ENCODE measurements at places on chromosomes 4 and X.

DNA sequence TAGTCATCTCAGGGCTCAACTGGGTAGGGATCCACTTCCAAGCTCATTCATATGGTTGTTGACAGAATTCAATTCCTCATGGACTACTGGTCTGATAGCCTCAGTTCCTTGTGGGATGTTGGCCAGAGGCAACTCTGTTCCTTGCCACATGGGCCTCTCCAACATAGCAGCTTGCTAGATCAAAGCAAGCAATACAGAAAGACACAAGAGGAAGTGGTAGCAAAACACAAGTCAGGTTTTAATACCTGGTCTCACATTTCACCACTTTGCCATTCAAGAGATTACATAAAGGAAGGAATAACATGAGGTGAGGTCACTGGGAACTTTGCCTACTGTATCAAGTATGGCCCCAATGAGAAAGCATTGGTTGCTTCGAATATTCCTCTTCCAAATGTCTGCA, 79.2 kb downstream of the PRSS12 start:
- DNase-seq = no peak

GRCh38 chr4:187364401-187364800, 631.2 kb upstream of the ZFP42 start:
- no peak for DNase-seq

GRCh38 chr4:73870260-73870659, 1.1 kb downstream of the CXCL1 start:
- DNase-seq = no peak

GRCh38 chrX:149648932-149649331, 17.3 kb upstream of the TMEM185A start:
- no peak for DNase-seq

- no peak for DNase-seq
Measured at GRCh38 chrX:54807524-54808108, at the start of gene MAGED2. MAGED2 (plus strand) TSS chrX:54807745; CDS start chrX:54809332, 1,587 bp downstream.

GRCh38 chrX:8971116-8971515, 62.8 kb downstream of the FAM9B start:
- DNase-seq = no peak

DNA sequence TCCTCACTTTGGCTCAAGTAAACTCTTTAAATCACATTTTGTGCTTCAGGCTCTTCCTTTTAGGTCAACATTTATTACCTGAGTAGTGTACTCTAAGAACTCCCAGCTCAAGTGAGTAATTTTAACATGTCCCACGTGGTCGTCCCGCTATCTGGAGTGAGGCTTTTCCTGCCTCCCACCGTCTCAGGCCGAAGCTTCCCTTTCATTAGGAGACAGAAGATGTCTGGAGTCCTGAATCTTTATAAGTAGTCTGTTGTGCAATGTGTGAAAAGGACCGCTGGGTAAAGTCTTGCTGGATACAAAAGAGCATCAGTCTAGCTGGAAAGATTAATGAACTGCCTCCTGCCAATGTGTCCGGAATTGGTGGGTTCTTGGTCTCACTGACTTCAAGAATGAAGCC, 117.7 kb upstream of the NEIL3 start:
- no peak for DNase-seq

DNA sequence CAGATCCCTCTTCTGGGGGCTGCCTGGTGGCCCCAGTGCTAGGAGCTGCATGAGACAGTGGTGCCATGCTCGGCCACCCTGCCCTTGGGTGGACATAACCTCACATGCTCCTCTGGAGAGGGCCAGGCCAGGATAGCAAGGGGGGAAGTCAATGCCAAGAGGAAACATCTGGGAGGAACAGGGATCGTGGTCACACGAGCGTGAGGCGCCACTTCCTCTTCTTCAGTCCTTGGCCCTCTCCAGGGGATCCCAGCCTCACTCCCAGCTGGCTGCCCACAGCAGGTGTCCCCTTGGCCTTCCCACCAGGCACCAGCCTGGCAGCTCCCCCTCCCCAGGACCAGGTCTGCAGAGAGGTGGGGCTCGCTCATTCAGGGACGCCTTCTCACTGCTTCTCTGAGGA, 28.6 kb downstream of the TBC1D14 start:
- no peak for DNase-seq

DNA sequence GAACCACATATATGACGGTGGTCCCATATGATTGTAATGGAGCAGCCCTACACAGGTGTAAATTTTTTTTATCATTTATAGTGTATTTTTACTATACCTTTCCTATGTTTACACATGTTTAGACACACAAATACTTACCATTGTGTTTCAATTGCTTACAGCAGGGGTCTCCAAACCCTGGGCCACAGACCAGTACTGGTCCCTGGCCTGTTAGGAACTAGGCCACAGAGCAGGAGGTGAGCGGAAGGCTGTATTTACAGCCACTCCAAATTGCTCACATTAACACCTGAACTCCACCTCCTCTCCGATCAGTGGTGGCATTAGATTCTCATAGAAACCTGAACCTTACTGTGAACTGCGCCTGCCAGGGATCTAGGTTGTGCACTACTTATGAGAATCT, 201.8 kb upstream of the NDST4 start:
- DNase-seq = no peak

DNA sequence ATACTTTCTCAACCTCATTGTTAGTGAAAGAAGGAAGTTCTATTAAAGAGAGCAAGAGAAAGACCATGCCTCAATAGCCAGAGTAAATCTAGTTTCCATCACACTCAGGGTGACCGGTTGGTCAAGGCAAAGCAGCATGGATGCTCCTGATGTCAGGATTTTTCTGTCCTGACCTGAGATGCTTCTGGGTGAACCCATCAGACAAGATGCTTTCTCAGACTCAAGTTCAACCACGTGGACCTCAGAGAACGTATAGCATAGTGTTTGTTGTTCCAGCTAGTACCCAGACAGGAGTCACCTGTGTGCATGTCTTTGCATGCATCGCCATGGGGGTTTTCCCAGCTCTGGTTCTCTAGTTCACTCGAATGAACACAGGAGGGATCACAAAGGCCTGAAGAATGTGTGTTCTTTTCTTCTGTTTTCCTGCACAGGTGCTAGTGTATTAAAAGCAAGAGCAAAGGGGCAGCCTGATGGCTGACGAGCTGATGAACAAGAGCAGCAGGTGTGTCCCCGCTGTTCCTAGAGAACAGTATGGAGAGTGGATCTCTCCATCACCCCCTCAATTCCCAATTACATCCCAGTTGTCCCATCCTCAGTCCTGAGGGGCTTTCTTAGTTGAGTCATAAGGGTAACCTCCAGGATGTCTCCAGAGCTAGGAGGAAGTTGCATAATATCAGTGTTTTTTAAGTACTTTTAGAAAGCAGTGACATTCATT, 110.5 kb upstream of the ENPP6 start:
- no peak for DNase-seq

DNA sequence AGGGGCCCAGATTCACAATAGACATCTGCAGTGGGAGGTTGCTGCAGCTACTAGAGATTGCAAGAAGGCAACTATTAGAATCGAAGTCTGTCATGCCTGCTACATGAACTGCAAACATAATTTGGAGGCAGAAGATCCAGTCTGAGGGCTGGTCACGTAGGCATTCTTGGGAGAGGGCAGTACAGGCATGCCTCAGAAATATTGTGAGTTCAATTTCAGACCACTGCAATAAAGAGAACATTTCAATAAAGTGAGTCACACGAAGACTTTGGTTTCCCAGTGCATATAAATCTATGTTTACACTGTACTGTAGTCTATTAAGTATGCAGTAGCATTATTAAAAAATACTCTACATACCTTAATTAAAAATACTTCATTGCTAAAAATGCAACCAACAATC, 585.8 kb upstream of the FAT1 start:
- DNase-seq = no peak

DNA sequence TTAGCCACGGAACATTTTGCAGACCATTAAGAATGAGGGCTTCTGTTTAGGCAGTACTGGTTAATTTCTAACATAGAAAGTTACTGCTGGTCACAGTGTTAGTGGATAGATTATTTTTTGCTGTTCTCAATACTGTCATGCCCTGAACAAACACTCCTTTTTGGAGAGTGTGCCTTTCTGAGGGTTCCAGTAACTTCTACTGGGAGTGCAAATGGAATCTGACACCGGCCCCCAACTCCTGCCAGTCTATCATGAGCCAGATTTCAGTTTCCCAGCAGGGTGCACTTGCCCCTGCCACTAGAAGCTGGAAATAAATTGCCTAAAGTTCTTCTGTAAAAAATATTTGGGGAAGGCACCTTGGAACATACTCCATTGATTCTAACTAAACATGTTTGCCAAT, 224.4 kb upstream of the GPC4 start:
- no peak for DNase-seq

GRCh38 chr4:879729-880077, 52.4 kb downstream of the GAK start:
- no peak for DNase-seq

- no peak for DNase-seq
Measured at GRCh38 chr4:103757631-103758030, 37.8 kb upstream of the TACR3 start.

GRCh38 chr4:90883519-90883918, 756.3 kb downstream of the CCSER1 start:
- DNase-seq = no peak

GRCh38 chrX:9456250-9457074, 8.4 kb upstream of the TBL1X start:
- no peak for DNase-seq

DNA sequence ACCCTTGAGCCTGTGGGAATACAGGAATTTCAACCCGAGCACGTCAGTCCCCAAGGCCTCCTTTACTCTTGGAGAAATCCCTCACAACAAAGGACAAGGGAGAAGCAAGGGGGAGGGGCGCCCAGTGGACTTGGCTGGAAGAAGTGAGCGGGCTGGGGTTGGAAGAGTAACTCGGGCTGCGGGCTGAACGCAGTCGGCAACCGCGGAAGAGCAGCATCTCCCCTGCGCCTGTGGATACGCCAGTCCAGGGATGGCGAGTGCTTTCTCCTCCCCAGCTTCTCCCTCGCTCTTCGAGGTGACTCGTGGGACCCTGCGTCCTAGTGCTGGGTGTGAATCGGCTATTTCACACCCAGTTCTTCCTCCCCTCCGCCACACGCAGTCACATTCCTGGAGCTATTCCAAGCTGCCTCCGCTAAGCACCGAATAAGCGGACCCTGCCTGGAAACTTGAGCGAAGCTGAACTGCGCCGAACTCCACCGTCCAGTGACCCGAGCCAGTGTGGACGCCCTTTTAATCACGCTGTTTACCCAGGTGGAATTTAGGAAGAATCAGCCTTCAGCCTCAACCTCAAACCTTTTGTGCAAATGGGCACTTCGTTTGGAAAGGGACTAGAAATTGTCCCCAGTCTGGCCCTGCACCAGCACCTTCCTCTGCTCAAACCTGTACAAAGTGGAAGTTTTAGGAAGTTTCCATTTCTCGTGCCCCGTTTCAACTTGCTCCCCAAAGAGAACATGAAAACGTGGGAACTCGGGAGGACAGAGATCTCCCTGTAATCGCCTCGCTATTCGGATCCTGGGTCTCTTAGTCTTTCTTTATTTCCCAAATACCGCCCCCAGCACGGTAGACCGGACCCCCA, 64.3 kb upstream of the WDR17 start:
- DNase-seq = no peak

GRCh38 chr4:148808416-148808815, 366.2 kb upstream of the NR3C2 start:
- DNase-seq = no peak

DNA sequence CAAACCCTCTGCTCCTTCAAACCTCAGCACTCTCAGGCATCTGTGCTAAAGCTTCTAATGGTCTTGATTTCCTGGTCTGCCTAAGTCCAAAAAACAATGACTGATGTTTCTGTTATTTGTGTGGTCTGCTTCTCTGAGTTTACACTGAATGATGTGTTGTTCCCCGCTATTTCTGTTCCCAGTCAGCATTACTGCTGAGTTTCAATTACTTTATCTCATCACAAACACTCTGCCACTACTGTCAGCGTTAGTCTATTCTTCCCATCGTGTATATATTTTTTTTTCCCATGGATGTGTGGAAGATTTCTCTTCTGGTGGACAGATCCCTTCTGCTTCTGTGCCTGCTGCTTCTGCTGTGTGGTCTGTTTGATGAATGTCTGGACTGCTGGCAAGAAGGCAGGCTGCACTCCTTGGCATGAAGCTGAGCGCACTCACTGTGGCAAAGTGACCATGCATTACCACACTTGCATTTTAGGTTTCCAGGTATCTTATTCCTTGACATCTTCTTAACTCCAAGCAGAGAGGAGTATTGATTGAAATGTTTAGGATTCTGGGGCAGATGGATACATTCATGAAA, 106.9 kb upstream of the PAQR3 start:
- DNase-seq = no peak

- no peak for DNase-seq
Measured at GRCh38 chr4:172762895-172763294, 405.7 kb upstream of the GALNT7 start.

DNA sequence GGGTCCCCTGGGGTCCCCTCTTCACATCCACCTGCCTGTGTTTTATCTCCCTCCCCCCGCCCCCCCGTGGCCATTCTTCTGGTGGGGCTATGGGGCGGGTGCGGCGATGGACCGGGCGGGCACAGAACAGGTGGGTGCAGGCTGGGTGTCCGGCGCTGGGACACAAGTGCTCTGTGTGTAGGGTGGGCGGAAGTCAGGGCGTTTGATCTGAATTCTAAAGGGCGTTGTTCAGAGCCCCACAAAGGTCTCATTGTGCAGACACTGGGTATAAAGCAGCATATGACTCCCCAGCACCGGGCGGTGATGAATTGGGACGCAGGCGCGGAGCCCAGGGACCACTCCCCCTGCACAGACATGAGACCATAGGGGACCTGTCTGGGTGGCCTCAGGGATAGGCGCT, at the start of gene GJB1:
TSS of gene GJB1 (plus strand) at position 296 of the 400 bp plus-strand sequence. CDS start 484 bp downstream, outside the sequence.
- no peak for DNase-seq

DNA sequence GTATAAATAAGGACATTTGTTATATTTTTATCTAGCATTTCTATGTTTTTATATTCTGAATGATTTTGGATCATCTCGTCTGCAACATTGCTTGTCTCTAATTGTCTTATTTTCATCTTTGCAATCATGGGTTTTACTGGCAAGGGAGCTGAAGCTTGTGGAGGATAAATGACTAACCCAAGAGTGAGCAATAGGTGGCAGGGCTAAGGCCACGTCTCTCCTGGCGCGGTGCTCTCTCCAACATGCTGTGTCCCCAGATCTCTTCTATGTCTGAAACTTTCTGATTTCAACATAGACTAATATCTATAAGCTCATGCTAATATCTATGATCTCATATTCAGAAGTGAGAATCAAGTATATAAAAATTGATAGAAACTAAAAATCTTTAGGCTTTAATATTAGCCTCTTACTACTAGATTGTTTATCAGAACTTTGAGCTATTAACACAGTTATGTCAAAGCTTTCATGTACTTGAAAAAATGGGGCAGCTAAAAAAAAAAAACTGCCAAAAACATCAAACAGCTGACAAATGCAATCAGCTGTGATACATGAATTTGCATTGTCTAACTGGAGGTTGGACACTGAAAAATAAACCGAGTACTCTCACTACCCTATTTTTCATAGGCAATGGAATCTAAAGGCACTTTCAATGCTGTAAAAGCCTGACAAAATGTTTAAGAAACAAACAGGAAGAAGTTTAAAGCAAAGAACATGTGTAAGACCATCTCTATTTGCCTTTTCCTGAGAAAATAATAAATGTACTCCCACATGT, 169.2 kb downstream of the TMA16 start:
- no peak for DNase-seq

All from NCI-H187 treated with DMSO at 0.1 percent for 48 hours (cell line).